ENCODE measurements at places on chromosomes 11 and 22.
A peak's percentile ranks its signal among the peaks of the same experiment; 100 is the strongest.

DNA sequence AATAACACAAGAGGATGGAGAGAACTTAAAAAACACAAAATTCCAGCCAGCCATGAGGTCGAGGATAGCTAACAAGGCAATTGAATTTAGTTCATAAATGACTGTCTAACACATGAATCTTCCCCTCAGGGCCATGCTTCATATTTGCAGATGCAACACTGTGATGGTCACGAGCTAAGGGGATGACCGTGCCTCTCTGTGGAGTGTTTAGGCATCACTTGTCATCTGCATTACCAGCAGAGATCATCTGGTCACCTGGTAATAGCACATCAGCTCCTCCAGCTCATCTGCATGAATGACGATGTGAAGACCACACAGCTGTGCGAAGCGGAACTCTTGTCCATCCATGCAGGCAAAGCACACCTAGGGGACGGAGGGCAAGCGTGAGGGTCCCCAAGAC is 20.9 kb upstream of the SLC25A1 start:
- no peak for DNase-seq

GRCh38 chr11:77753230-77753629 is 67.3 kb downstream of the RSF1 start:
- no peak for DNase-seq

DNA sequence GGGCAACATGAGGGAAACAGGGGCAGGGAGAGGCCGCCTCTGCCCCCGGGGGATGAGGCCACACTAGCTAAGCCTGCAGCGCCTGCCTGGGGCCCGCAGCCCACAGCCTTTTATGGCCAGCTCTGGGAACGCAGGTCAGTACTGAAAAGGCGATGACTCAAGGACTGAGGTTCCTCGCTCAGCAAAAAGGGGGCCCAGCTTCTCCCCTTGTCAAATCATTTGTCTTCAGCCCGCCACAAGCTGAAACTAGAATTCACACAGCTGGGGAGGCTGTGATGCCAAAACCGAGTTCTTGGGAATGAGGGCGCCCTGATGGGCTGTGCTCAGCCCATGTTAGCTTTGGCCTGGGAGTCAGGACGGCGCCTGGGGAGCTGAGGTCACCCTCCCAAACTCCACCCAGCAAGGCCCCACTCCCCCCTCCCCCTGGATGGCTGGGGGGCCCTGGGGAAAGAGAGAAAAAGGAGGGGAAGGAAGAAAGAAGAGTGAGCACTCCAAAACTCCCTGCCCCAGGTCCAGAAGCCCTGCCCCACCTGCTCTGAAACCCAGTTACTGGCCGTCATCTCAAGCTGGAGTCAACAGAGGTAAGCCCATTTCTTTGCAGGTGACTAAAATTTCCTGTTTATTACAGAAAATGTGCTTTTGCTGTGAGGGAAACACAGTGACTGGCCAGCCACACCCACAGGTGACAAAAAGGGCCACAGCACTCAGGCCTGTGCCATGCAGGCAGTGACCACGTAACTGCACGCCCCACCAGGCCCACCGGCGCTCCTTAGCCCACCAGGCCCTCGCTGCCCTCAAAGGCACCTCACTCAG is 13.7 kb downstream of the EHD1 start:
- peak; percentile 87 for DNase-seq

GRCh38 chr11:66126808-66127555 is 56.9 kb downstream of the PACS1 start:
- no peak for DNase-seq

GRCh38 chr11:116517077-116517476 is 255.7 kb downstream of the BUD13 start:
- no peak for DNase-seq

- DNase-seq, result no peak
Observed at GRCh38 chr11:13117344-13117743, 108.2 kb downstream of the RASSF10 start.

GRCh38 chr11:132921597-132921996 is 610.7 kb downstream of the OPCML start:
- DNase-seq, result no peak

- no peak for DNase-seq
Observed at GRCh38 chr11:24885580-24886173, 388.8 kb downstream of the LUZP2 start.

GRCh38 chr22:46758867-46759290 is 3.6 kb upstream of the TBC1D22A start:
- DNase-seq, result peak; percentile 61

DNA sequence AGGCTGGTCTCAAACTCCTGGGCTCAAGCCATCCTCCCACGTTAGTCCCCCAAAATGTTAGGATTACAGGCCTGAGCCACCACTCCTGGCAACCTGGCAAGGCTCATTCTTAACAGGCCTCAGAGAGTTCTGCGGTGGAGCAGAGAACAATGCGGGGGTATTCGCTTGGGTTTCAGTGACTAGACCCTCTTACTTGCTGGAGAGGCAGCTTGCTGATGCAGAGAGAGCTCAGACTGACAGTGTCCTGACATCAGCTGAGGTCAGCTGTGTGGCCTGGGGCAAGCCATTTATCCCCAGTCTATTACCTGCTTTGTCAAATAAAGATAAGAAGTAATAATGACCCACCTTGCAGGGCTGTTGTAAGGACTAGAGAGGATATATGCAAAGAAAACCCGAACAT is 40.3 kb upstream of the DMC1 start:
- DNase-seq, result no peak

GRCh38 chr22:36811094-36811800 is 5.6 kb downstream of the PVALB start:
- DNase-seq, result peak; percentile 53

DNA sequence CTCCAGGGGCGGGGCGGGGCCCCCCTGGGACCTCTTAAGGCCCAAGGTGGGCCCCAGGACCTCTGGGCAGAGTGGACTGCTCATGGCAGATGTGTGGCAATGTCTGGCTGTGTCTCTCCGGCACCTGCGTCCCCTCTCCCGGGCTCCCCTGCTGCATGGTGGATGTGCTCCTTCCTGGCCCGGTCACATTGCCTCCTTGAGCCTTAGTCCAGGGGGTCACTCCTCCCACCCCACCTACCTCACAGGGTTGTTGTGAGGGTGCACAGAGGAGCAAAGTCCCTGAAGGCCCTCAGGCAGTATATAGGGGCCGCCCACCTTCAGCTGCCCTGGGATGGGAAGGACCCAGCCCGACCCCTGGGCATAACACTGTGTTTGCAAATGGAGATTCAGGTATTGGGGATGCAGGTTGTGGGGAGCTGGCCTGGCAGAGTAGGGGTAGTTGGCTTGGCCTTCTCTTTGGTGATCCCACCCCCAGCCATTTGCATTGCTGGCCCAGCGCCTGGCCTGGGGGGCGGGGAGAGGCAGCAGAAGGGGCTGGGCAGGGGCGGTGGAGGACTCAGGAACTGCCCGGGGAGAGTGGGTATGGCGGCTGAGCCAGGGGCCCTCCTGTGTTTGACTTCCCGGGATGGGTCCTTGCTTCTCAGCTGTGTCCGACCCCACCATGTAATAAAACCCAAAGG is 11.3 kb downstream of the KCTD17 start:
- DNase-seq, result no peak

DNA sequence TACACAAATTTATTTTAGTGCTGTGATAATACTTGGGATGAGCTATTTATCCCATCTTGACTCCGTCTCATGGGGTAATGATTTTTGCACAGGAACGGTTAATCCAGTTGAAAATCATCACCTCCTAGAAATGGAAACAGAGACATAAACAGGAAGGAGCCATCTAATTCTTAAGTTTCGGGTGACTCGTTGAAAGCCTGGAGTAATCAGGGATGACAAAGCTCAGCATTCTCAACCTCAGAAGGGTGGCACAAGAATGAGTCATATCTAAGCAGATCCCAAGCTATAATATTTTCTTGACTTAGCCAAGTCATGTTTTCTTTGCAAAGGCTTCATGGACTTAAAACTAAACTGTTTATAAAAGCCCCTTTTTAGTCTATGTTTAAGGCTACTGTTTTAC is 280.8 kb upstream of the CCDC90B start:
- DNase-seq, result peak; percentile 9

DNA sequence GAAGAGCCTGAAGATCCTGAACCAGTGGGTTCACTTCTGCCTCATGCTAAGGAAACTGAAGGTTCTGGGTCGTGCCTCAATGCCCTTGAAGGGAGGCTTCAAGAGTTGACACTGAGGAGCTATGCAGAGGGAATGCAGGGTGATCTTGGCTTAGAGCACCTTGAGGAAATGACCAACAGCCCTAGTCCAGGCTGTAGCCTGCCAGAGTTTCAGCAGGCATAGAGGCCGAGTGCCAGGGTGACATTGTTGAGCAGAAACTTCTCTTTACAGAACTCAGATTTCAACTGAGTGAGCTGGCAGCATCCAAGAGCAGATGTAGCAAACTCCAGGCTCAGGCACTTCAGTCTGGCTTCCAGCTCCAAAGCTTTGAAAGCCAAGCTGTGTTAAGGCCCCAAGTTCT is 23.1 kb upstream of the CAPRIN1 start:
- DNase-seq, result no peak

DNA sequence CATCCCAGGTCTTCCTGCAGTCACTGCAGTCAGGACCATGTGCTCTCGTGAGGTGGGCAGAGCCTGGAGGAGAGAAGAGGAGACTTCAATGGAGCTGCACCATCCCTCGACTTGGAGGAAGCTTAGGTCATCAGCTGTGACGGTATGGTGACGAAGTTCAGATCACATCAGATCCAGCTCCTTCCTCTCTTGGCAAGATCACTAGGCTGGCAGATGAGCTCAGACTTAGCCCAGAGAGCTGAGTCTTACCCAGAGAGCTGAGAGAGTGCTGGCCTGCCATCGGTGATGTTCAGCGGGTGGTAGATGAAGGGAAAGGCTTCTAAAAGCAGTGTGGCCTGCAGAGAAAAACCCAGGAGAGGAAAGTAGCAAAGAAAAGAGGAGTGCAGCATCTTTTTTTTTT is 1.8 kb upstream of the SLC15A3 start:
- DNase-seq, result no peak

GRCh38 chr11:131423688-131424087 is 53.3 kb downstream of the NTM start:
- DNase-seq, result no peak

Data from RPMI8226 (cell line).